Activated T-cell treated with anti-CD3 and anti-CD28 coated beads, Interleukin-2, amount 50 U/mL, for 24 hours (primary cell): ENCODE measurements at places on chromosomes 4 and X.

GRCh38 chr4:145920205-145920604 is 18.4 kb downstream of the ZNF827 start:
- DNase-seq: no peak

- no peak for DNase-seq
Observed at GRCh38 chrX:109936598-109936997, 66.3 kb upstream of the TMEM164 start.

GRCh38 chr4:73589887-73590801 is 30.1 kb downstream of the RASSF6 start:
- no peak for DNase-seq

GRCh38 chr4:102601586-102602227 is 100.5 kb downstream of the NFKB1 start:
- DNase-seq: no peak

- no peak for DNase-seq
Observed at GRCh38 chr4:149466446-149466845, 349.2 kb downstream of the IQCM start.

- no peak for DNase-seq
Observed at GRCh38 chrX:6898371-6898770, 249.1 kb upstream of the STS start.

DNA sequence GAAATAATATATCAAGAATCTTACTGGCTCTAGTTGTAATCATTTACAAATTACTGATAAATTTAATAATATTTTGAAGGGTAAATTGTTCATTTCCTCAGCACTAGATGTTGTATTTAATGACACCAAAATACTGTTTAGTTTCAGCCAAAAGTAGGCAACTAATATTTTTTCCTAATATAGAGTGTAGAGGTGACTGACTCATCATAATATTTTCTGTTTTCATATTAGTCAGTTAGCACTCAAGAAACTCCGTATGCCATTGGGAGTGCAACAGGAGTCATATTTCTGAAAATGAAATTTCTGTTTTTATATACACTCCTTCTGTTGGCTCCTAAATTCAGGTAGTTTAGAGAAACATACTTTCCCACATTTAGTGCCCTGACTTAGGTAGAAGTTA is 36.6 kb upstream of the PTPN13 start:
- no peak for DNase-seq

DNA sequence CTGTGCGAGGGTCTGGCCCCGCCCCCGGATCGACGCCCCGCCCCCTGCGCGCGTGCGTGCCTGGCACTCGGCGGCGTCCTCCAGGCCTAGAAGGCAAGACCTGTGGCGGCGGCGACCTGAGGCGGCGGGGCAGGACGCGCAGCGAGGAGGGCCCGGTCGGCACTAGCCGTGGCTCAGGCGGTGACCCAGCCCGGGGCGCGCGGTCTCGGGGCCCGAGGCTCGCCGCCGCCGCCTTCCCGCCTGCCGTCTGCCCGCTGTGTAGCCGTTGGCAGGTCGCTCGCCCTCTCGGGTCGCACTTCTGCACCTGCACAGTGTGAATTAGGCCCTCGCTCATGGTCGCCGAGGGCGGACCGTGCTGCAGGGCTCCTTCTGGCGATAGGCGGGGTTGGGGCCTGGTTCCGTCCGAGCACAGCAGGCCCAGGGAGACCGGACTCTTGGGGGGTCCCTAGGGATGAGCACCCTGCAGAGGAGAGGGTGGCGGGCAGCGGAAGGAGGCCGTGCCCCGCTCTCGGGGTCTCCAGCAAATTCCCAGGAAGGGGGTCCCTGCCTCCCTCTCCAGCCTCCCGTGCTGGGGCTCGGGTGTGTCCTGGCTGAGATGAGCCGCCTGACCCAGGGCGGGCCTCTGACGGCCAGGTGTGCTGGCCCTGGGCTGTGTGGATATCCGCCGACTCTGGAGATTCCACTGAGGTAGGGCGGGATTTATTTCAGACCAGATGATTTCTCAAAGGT is 557 bp upstream of the FAM53A start:
- peak; percentile 98 for DNase-seq

GRCh38 chr4:76830612-76830963 is 67.4 kb downstream of the SOWAHB start:
- no peak for DNase-seq

- DNase-seq: no peak
Observed at GRCh38 chr4:84224522-84224921, 274.6 kb downstream of the NKX6-1 start.

- no peak for DNase-seq
Observed at GRCh38 chrX:23501974-23502373, 165.3 kb upstream of the PRDX4 start.

GRCh38 chr4:133866328-133866699 is 335.3 kb downstream of the PABPC4L start:
- no peak for DNase-seq

- DNase-seq: peak; percentile 92
Observed at GRCh38 chr4:109433205-109434006, at the start of gene SEC24B. SEC24B (plus strand) TSS chr4:109433815; CDS start chr4:109433870, 55 bp downstream.

- DNase-seq: no peak
Observed at GRCh38 chr4:177879851-177880250, 437.6 kb upstream of the AGA start.

GRCh38 chrX:122584981-122585380 is 599.1 kb upstream of the GRIA3 start:
- no peak for DNase-seq

- no peak for DNase-seq
Observed at GRCh38 chrX:63675716-63676115, 109.3 kb downstream of the ARHGEF9 start.
